ENCODE measurements at places on chromosomes 4 and X.

GRCh38 chrX:7158468-7158990 is 10.6 kb upstream of the PUDP start:
- no peak for DNase-seq

DNA sequence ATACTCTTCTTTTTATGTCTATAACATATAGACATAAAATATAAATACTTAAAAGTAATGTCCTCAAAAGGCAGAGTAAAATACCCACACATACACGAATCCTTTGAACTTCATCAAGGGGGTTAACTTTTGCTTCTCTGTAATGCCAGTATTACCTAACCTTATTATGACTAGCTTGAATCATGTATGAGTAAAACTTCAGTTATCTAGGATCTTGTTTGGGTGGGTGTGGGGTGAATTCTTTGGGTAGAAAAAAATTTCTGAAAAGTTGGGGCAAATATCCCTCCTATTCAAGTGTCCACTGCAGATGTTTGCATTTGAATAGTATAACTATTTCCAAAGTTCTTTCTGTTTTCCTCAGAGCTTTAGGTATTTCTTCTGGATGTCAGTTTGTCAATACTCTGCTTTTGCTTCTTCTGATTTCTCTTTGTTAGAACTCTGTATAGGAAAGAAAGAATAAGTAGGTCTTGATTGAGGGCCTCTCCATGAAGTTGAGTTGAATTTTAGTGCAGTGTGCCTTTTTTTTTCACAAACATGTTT is 173.8 kb downstream of the ADGRL3 start:
- DNase-seq = no peak

GRCh38 chr4:113397114-113397701 is 347.8 kb downstream of the ANK2 start:
- no peak for DNase-seq

GRCh38 chrX:72694170-72694569 is 19.9 kb downstream of the PHKA1 start:
- DNase-seq = no peak

- no peak for DNase-seq
These were observed 98.3 kb upstream of the MAML3 start for GRCh38 chr4:140252141-140252741.

DNA sequence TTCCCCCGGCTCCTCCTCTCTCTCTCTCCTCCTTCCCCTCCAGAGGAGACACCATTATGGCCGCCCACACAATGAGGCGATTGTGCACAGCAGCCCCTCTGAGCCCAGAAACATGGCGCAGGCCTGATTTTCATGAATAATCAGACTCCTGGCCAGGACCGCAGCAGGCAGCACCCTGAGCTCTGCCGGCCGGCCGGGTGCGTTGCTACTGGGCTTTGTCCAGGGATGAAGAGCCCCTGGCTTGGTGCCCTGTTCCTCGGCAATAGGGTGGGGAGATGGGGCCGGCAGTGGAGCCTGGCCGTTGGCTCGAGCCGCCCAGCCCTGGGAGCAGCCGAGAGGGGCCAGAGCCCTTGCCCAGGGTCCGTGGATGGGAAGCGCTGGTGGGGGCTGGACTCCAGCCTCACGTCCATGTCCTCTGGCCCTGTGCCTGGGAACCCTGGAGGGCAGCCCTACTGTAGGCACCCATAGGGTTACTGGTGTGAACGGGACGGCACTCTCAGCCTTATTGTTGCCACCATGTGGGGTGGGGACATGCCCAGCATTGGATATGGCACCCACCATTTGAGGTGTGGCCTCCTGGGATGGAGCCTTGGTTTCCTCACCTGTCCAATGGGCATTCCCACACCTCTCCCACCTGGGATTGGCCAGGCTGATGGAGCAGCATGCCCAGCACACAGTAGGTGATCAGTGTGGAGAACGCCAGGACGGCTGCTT is 103.0 kb downstream of the SORCS2 start:
- peak; percentile 92 for DNase-seq

GRCh38 chr4:39415678-39416283 is 9.1 kb downstream of the KLB start:
- DNase-seq = no peak

DNA sequence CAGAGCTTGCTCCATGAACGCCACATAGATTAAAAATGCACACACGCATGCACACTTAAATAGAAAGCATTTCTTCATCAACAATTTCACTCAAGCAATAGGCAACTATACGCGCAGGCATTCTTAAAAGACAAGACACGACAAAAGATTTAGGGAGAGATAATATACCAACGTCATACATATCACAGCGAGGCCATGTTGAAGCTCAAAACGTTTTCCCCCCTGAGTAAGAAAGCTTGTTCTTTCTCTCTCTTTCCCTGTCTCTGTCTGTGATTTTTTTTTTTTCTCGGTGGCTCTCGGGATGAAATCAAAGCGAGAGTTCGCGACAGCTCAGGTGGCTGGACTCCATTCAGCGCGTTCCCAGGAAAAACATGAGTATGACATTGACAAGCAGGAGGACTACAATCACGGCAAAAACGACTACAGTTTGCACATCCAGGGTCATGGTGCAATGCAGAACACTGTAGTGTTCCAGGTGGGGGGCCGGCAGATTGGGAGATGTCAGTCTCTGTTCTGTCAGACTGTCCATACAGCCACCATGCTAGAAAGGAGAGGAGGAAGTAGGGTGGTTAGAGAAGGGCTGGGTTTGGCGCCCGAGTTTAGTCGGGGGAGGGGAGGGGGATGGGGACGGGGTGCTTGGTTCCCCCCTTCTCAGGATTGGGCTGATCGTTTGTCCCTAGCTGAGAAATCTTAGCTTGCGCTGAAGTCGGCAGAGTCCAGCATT is 30.7 kb downstream of the ARHGEF9 start:
- no peak for DNase-seq

GRCh38 chrX:41923978-41924683 is 777 bp upstream of the CASK start:
- DNase-seq = peak; percentile 26

DNA sequence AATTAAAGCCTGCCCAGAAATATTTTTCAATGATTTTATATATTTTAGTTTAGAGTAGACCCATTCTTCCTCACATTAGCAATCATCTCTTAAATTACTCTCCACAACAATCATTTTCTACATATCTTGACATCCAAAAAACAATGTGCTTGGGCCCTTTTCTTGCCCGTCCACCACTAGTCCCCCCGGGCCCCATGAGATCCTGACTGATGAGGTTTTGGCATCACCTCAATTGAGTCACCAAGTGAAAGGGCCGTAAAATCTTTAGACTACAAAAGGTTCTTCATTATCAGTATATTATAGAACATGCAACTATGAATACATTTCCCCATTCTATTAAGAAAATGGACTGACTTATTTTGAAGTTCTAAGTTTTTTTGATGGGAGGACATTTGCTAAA is 4.0 kb upstream of the CDKL2 start:
- DNase-seq = no peak

DNA sequence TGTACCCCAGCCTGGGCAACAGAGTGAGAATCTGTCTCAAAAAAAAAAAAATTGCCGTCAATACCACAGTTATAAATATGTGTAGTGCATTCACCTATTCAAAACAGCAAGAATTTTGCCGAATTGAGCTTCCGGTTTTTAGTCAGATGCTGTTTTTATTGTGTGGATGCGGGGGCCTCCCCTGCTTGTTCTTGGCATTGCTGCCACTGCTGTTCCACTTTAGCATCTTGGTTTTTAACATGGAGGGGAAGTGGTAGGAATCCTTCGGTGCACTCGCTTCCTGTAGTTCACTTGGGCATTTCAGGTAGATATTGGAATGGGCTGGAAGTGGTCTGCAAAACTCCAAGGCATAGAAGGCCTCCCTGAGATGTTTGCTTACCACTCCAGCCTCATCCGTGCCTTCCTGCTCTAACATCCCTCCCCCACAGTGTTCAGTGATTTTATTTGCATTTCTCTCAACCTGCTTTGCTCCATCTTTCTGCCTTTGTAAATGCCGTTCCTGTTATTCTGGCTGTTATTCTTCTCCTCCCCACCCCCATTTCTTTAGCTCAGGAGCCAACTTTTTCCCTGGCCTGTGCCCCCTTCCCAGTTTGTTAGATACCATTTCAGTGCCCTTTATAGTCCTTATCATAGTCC is 25.5 kb downstream of the MOB1B start:
- no peak for DNase-seq

DNA sequence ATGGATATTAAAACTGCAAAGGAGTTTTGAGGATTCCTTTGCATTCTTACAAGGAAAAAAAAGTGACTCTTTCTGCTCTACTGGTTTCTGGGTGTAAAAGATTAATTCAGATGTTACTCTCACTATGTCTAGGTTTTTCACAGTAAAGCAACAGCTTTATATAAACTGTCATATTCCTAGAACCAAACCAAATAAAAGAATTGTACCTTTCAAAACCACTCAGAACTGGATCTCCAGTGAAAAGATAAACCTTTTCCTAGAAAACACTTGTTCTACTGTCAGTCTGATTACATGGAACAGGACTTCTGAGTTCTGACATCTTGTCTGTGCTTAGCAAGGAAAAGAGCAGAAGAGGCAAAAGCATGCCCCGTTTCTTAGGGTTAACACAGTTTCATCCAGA is 5.0 kb upstream of the PPID start:
- no peak for DNase-seq

GRCh38 chr4:82706349-82707000 is 92.1 kb downstream of the SCD5 start:
- peak; percentile 52 for DNase-seq

DNA sequence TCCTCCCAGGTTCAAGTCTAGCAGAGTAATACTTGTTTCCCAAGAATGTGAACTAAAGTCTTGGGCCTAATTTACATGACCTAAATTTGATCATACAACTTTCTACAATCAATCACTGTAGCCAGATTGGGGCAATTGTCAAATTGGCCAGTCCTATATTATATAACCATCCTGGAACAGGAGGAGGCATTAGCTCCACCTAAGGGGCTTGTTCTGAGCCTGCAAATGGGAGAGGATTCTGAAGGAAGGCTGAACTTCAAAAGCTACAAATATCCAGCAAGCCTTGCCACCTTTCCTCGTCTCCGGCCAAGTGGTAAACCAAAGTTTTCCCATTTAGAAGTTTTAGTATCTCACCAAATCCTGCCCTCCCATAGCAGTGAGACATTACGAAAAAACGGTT is 1289.6 kb upstream of the TENM3 start:
- no peak for DNase-seq

GRCh38 chrX:140599851-140600250 is 95.0 kb upstream of the SOX3 start:
- DNase-seq = no peak

- no peak for DNase-seq
These were observed 617.8 kb downstream of the PCDH7 start for GRCh38 chr4:31338000-31338399.

DNA sequence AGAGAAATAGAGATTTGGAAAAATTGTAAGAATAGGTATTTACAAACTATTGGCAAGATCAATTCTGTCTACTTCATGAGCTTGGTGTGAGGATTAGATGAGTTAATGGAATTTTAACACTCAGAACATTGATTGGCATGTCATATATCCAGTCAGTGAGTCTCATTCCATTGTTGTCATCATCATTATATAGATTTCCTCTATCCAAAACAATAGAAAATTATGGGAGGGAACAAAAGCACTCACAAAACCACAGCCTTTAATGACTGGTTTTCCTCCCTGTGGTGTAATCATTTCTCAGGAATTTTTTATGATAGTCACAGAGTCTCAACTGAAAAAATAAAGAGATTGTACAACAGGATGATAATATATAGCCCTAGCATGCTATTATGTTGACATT is 21.1 kb downstream of the KLHL5 start:
- DNase-seq = no peak

- no peak for DNase-seq
These were observed 146.0 kb upstream of the CPEB2 start for GRCh38 chr4:14856062-14856933.

GRCh38 chrX:33156152-33156726 is 55.1 kb downstream of the DMD start:
- DNase-seq = no peak

DNA sequence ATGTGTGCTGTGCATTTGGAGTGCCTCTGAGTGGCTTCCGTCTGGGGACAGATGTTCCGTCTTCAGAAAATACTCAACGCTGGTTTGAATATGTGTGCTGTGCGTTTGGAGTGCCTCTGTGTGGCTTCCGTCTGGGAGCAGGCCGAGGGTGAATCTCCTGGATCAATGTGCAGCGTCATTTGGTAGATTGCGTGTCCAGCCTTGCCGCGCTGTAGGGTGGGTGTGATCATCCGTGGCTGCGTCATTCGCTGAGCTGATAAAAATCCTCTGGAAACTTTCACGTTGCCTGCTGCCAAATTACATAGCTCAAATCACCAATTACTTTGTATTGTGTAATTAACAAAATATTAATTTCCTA is 12.1 kb downstream of the UVSSA start:
- DNase-seq = no peak

DNA sequence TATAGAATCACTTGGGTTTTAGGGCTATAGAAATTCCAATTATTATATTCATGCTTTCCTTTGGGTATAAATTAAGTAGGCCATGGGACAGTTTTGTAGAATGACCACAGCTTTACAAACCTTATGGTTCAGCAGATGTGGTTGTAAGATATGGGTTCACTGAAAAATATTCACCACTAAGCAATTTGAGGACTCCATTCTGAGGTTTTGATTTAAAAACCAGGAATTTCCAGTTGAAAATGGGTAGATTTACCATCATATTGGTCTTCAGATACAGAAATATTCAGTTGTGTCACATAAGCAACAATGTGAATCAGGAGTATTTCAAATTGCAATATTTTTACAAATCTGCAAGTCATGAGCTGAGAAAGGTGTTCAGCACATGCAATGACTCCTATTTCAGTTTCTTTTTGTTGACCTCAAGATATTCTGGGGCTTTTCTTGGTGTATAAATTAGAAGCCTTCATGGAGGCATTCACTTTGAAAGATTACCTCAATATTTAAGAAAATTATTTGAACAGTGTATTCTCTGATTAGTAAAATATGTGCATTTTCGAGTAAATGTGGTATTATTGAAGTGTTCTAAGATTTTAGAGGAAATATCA is 218.4 kb upstream of the HCCS start:
- no peak for DNase-seq

DNA sequence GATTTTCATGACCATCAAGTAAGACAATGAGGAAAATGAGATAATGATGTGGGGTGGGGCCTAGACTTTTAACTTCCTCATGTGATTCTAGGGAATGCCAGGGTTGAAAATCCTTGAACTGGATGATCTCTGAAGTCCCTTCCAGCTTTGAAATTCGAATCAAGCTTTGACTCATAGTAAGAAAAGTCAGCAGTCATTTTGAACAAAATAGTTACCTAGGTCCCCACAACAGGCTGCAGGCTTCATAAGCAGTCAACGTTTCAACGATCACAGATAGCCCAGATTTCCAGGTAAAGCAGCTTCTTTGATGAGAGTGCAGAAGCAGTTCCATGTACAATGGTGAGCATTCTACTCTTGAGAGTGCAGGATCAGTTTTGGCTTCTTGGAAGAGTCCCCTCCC is 93.7 kb downstream of the GRIA3 start:
- no peak for DNase-seq

- peak; percentile 30 for DNase-seq
These were observed 559.3 kb upstream of the ZFP42 start for GRCh38 chr4:187436251-187436650.

All from midbrain (tissue), 1 donor.